ENCODE measurements at places on chromosomes 6 and 20. TPM values are rescaled to one million over a fixed set of nuclear protein-coding genes. Genes with fewer than 3 reads are reported as not detected.

GRCh38 chr6:10771371-10771894, 23.8 kb downstream of the TMEM14B start:
- H3K36me3 ChIP-seq: peaks cover 20% of the 10 kb centered on the region
- DNase-seq: no peak
- no peak overlapping the region for H3K4me3 ChIP-seq
- no peaks in the 10 kb centered on the region for H3K27me3 ChIP-seq
- H3K27ac ChIP-seq: no peak overlapping the region
- H3K4me1 ChIP-seq: no peaks in the 10 kb centered on the region

The CSNK2A1 gene
- total RNA-seq: 65.3 TPM

DNA sequence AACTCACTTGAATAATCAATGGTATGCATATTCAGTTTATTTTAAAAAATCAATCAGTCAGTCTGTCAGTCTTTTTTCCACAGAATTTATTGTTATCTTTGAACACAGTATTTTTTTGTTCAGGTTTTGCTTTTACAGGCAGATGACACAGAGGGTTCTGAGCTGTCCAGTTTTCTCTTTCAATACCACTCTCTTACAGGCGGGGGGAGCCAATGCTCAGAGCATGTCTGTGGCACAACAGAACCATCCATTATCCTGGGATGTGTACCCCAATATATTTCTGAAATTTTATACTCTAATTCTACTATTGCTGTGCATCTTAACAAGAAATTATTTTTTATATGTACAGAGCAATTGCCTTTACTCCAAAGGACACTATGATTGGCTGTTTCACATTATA, 21.2 kb downstream of the ROS1 start:
- no peaks in the 10 kb centered on the region for H3K4me1 ChIP-seq
- no peak overlapping the region for H3K27ac ChIP-seq
- no peak overlapping the region for H3K4me3 ChIP-seq

DNA sequence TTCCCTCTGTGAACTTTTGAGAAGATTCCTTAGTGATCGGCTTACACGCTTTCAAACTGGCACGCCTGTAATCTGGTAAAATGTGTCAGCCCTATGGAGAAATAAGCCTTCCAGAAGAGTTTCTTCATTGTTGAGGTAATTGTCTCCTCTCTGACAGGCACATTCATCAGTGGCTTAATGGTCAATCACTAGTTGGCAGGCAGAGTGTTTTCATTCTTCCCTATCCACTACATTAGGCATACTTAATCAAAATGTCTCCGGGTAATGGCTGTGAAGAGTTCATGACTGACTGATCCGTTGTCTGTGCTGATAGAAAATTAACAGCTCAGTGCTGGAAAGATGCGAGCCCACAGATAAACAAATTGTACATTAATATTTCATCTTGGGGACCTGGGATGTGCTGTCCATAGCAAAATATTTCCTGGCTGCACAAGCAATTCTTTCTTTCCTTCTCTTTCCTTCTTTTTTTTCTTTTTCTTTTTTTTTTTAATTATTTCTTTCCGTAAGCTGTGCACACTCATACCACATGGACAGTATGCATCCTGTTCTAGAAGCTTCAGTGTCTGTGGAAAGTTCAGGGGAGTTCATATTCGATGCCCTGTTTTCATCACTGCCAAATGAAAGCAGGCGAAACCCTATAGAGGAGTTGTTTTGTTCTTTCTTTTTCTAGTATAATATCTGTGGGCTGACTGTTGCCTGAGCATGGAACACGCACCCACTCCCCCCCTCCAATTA, 31.4 kb downstream of the TSHZ2 start:
- peaks cover 8% of the 10 kb centered on the region for H3K4me1 ChIP-seq
- no peaks in the 10 kb centered on the region for H3K27me3 ChIP-seq
- DNase-seq: no peak

The SLC22A7 gene
- not detected for total RNA-seq

DNA sequence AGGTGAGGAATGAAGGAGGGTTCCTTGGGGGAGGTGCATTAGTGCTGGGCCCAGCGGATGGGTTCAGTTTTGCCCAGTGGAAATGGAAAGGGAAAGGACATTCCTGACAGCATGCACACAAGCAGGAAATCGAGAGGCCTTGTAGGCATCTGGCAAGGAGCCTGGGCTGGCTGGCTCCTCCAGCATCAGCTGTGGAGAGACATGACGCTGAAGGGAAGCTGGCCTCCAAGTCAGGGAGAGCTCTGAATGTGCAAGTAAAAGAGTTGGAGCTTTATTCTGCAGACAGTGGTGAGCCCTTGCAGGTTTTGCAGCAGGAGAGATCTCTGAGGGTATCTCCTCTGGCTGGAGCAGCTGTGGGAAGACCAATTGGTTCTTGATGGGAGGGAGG, 154.3 kb downstream of the MRPL14 start:
- no peak for DNase-seq
- no peak overlapping the region for H3K27ac ChIP-seq
- H3K4me1 ChIP-seq: no peaks in the 10 kb centered on the region
- no peak overlapping the region for H3K4me3 ChIP-seq
- peaks cover 2% of the 10 kb centered on the region for H3K27me3 ChIP-seq
- no peaks in the 10 kb centered on the region for H3K36me3 ChIP-seq

DNA sequence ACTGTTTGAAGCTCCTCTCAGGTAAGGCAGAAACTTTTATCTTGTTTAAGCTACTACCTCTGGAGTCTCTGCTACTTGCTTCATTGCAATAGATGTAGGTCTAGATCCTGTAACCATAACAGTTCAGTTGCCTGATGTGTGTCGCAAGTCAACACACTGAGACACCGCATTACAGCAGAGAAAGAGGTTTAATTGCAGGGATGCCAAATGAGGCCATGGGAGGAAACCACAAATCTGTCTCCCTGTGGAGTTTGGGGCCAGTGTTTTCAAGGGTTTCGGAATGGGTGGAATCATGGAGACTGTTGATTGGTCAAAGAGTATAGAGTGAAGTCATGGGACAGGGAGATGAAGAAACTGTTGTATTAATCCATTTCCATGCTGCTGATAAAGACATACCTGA, 57.1 kb upstream of the RBM24 start:
- H3K27ac ChIP-seq: no peak overlapping the region
- H3K27me3 ChIP-seq: no peaks in the 10 kb centered on the region
- no peaks in the 10 kb centered on the region for H3K4me1 ChIP-seq
- H3K4me3 ChIP-seq: no peak overlapping the region

GRCh38 chr6:42383421-42384205, 68.1 kb downstream of the TRERF1 start:
- H3K36me3 ChIP-seq: no peaks in the 10 kb centered on the region
- no peak for DNase-seq
- H3K4me3 ChIP-seq: no peak overlapping the region
- H3K27me3 ChIP-seq: no peaks in the 10 kb centered on the region
- H3K27ac ChIP-seq: no peak overlapping the region
- H3K4me1 ChIP-seq: peaks cover 74% of the 10 kb centered on the region

- H3K4me1 ChIP-seq: no peaks in the 10 kb centered on the region
- no peak overlapping the region for H3K4me3 ChIP-seq
- no peak overlapping the region for H3K27ac ChIP-seq
Observed at GRCh38 chr6:78611102-78611620, 256.2 kb upstream of the IRAK1BP1 start.
